ENCODE measurements at places on chromosomes 2 and 18.
A peak's percentile ranks its signal among the peaks of the same experiment; 100 is the strongest.

DNA sequence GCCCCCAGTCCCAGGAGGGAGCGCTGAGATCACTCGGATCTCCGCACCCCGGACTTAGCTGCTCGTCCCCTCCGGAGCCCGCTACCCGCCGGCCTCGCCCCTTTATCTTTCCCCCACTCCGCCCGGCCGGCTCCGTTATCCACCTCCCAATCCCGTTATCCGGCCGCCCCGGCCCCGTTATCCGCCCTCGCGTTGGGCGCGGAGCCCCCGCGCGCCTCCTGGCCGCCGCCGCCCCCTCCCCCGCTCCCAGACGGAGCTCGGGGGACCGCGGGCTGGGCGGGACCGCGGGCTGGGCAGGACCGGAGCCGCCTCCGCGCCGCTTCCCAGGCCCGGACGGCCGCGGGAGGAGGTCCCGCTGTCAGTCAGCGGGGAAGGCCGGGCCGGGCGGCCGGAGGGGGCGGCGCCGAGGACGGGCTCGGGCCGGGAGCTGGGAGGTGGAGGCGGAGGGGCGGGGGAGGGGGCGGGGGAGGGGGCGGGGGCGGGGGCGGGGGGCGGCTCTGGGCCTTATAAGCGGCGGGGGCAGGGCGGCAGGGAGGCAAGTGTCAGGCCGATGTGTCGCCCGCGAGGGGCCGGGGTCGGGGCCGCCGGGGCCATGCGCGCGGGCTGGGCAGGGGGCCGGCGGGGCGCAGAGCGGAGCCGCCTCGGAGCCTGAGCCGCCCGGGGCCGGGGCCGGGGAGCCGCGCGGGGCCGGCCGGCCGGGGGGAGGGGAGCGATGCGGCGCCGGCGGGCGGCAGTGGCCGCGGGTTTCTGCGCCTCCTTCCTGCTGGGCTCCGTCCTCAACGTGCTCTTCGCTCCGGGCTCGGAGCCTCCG is at the start of gene PKDCC:
Gene PKDCC, plus strand, starts transcription at position 534 of the 811 bp plus-strand sequence. Its CDS starts 179 bp downstream, at position 713.
- DNase-seq: no peak

GRCh38 chr2:112162956-112163355 is 24.8 kb downstream of the FBLN7 start:
- no peak for DNase-seq

- DNase-seq: no peak
These were observed 7.0 kb upstream of the BMP10 start for GRCh38 chr2:68878071-68878711.

- DNase-seq: no peak
These were observed 20.8 kb upstream of the SOS1 start for GRCh38 chr2:39141334-39142271.

DNA sequence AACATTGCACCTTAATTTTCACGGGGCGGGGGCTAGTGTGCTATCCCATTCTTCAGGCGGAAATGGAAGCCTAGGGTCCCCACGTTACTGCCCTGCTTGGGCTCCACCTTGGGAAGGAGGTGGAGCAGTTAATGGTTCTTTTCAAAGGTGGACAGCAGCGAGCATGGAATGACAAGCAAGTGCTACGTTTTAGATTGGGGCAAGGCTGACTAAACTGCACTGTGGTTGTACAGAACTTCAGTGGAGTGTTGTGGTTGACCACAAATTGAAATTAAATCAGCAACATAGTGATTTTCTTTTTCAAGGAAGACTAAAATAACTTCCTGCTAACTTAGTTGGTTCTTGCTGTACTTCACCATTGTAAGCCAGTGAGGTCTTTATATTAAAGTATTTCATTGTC is 47.0 kb downstream of the CHRNA1 start:
- DNase-seq: no peak

DNA sequence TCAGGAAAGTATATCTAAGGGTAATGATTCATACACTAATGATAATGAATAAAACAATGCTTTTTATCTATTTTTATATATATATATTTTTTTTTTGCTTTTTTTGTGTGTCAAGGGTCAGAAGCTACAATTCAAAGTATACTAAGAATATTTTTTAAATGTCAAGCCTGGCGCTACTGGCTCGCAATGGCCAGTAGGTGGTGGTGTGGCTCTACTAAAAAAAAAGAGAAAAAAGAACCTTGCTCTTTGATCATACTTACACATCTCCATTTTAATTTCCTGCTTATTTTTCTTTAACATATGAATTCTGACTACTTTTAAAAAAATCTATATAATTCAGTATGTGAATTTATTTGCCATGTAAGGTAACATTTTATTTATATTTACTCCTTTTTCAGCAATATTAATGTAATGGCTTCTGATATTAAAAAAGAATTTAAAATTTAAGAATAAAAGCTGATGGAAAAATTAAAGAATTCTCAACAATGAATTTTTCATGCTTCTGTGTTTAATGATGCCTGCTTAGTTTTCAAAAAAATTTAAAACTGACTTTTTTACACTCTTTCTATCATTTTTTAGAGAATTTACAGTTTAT is 232.9 kb downstream of the GULP1 start:
- DNase-seq: no peak

- DNase-seq: no peak
These were observed 7.2 kb downstream of the DSC1 start for GRCh38 chr18:31155498-31155897.

- peak; percentile 27 for DNase-seq
These were observed 77.7 kb upstream of the SMAD2 start for GRCh38 chr18:48007955-48008701.

DNA sequence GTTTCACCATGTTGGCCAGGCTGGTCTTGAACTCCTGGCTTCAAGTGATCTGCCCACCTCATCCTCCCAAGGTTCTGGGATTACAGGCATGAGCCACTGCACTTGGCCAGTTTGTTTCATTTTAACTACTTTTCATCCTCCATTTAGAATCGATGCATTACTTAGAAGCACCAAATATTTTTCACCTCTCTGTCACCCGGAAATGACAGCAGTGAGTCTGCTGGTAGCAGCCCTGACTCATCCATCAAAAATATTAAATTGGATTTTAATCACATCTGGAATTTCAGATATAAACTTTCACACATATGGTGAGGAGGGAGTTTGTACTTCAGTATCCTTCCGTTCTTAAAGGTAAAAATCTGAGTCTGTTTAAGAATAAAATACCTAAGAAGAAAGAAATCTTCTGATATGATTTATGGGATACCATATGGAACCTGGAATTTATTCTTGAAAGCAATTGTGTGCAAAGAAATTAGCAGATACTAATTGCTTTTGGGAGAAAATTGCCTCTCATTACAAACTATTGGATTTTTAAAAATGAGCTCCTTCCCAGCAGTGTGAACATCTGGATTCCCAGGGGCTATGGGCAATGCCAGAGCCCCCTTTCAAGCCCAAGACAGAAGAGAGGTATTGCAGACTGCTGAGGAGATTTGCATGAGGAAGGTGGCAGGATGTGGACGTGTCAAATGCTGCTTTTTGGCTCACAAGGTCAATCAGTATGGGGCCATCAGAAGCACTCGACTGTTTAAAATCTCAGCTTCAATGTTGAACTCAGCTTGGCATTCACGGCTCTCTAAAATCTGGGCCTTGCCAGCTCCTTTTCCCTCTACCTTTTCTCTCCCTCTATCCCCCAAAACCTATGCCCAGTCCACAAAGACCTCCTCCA is 279.5 kb upstream of the SIX2 start:
- no peak for DNase-seq

- no peak for DNase-seq
These were observed 7.7 kb upstream of the SP100 start for GRCh38 chr2:230408244-230408842.

GRCh38 chr2:221671515-221671914 is 99.4 kb upstream of the EPHA4 start:
- no peak for DNase-seq

Measured in effector CD8-positive, alpha-beta T cell (primary cell).